ENCODE measurements at places on chromosomes 7 and 10.

DNA sequence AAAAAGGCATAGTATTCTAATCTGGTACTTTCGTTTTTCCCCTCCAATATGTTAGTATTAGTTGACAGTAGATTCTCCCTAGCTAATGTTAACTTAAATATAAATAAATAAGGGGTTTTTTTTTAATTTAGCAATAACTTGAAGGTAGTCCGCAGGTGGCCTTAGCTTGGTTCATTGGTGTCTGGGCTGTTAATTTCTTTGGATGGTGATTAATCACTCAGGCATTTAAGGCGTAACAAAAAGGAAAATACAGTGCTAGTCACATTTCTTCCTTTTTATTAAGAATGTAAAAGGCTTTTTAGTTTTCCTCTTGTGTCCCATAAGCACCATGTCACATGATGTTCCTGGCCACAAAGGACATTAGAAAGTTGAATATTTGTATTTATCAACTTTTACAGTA, 161.0 kb upstream of the POT1 start:
- no peak for DNase-seq

- no peak for DNase-seq
Observed at GRCh38 chr7:93949423-93949822, 27.9 kb downstream of the GNG11 start.

- no peak for DNase-seq
Observed at GRCh38 chr10:73873838-73874215, 528 bp downstream of the CAMK2G start.

- DNase-seq: no peak
Observed at GRCh38 chr10:114914560-114914959, 23.4 kb upstream of the TRUB1 start.

DNA sequence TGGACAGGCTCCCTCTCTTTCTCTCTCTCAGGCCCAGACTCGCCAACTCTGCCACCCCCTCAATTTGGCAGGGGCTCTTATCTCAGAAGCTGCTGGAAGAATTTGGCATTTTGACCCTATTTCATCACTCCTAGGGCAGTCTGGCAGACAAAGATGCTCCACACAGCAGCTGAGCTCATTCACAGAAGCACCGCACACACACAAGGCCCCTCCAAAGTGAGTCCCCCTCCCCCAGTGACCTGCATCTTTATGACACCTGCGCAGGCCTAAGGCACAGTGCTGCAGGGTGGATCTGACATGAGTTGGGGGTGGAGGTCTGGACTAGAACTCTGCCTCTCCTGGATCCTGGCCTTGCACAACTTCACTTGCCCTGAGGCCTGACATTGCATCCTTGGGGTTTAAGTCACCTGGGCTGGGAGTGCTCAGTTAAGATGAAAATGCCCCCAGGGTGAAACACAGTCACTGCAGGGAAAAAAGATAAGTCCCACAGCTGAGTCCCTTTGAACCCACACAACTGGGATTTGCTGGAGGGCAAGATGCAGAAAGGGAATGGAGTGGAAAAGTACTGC, 41.1 kb upstream of the DUSP5 start:
- DNase-seq: no peak

- DNase-seq: peak; percentile 59
Observed at GRCh38 chr10:114458955-114459354, 54.7 kb upstream of the AFAP1L2 start.

DNA sequence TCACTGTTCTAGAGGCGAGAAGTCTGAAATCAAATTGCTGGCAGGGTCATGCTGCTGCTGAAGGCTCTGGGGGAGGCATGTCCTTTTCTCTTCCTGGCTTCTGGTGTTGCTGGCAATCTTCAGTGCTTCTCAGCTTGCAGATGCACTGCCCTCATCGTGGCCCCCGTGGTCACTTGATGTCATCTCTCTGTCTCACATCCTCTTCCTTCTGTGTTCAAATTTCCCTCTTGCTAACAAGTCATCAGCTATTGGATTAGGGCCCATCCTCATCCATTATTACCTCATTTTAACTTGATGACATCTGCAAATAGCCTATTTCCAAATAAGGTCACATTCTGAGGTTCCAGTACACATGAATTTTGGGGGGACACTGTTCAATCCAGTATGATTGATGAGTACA, 36.6 kb upstream of the SRGN start:
- peak; percentile 94 for DNase-seq

Measured in suppressor macrophage treated with lipopolysaccharide for 4 hours (primary cell).